ENCODE measurements at places on chromosomes 1 and 21.
A peak's percentile ranks its signal among the peaks of the same experiment; 100 is the strongest.

- DNase-seq = no peak
Measured at GRCh38 chr1:54171016-54171415, 18.2 kb upstream of the CDCP2 start.

DNA sequence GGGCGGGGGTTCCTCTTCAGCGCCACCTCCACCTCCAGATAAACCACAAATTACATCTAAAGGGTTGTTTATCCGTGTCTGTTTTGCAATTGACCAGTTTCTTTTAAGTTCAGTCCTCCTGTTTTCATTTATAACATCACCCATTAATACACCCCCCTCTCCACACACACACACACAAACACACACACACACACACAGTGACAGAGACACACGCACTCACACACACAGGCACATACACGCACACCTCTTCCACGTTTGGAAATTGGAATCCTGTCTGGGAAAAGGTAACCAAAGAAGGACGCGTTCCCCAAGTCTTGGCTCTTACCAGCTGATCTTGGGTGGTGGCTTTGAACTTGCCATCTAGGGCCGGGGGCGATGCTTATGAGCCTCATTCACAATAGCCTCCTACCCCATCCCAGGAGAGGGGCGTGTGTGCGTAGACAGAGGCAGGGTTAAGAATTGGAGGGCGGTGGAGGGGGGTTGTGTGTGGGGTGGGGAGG lies 442 bp upstream of the CSMD2 start:
- DNase-seq = no peak

DNA sequence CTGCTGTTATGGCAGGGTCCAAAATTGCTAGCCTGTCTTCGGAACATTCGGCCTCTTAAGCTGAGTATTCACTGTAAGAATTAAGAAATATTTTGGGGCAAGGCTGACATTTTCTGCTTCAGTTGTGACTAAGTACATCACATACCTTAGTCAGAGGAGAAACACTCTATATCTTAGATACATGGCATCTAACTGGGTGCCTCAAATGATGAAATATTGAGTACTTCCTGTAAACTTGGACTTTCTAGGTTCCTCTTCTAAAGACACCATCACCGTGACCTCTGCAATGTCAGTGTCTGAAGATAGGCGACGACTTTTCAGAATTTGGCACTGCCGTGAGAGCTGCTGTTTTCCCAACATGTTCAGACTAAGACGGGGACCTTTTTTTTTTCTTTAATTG lies 65.6 kb downstream of the PCBP3 start:
- no peak for DNase-seq

DNA sequence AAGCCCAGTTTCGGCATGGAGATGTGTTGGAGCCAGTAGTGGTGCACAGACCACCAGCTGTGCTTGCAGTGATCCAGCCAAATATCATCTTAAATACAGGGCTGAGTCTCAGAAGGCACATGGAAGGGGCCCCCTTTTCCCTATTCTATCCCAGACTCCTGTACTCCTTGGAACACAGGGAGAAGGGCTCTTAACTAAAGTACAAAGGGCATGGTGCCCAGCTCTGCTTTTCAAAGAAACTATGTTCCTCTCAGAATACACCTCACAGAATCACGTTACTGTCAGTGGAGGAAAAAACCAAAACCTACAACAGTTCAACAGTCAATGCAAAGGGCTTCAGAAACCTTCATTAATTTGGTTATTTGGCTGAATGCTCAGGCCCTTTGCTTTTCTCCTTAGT lies 180.6 kb upstream of the C1orf105 start:
- peak; percentile 57 for DNase-seq

GRCh38 chr1:109370712-109371340 lies 26.9 kb downstream of the SORT1 start:
- no peak for DNase-seq

DNA sequence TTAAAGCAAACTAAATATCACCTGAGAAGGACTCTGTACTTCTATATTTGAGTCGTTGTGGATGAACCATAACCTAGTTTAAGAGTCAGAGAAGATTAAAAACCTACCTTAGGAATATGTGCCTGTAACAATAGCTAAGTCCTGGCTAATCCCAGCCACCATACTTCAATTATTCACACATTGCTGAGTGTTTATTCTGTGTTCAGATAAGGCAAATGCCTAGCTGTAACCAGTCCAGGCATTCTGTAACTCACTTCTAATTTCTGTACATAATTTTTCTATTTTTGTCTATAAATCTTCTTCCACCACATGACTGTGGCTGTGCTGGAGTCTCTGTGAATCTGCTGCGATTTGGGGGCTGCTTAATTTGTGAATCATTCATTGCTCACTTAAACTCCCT lies 441.9 kb upstream of the ADAMTS5 start:
- DNase-seq = no peak

- no peak for DNase-seq
Measured at GRCh38 chr1:201883266-201883665, 5.4 kb upstream of the SHISA4 start.

- no peak for DNase-seq
Measured at GRCh38 chr1:155931332-155932038, 2.7 kb downstream of the KHDC4 start.

GRCh38 chr1:22452481-22452957 lies 868 bp downstream of the ZBTB40 start:
- DNase-seq = no peak

DNA sequence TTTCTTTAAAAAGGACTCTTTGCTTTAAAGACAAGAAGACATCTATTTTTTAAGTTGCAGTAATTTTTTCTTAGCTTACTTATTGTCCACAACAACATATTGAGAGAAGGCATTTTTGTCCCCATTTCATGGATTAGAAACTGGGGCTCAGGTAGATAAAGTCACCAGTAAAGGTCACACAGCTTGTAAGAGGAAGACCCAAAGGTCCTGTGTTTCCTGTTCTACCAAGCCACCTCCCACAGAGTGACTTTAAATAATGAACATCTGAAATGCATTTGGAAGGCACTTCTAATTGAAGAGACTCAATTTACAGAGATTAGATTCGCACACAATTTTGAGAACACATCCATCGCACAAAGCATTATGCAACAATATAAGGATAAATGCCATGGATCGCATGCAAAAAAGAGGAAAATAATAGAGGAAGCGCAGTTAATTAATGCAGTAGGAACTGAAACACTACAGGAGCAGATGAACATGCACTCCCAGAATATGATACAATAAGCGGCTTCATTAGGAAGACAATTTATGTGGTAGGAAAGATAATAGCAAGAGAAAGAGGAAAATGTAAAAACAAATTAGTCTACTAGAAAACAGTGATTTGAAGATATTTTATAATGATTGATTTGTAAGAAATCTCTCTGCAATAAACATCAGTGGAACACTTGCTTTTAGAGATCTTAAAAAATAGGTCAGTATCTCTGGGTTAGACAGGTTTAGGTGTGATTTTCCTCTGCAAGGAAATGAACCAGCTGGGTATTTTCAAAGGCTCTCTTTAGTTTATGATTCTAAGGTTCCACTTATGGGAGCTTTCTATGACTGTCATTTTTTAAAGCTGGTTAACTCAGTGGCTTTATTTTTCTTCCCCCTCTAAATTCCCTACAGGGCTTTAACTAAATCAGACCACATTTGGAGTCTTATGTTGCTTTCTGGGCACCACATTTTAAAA lies 27.1 kb upstream of the CD2 start:
- no peak for DNase-seq

DNA sequence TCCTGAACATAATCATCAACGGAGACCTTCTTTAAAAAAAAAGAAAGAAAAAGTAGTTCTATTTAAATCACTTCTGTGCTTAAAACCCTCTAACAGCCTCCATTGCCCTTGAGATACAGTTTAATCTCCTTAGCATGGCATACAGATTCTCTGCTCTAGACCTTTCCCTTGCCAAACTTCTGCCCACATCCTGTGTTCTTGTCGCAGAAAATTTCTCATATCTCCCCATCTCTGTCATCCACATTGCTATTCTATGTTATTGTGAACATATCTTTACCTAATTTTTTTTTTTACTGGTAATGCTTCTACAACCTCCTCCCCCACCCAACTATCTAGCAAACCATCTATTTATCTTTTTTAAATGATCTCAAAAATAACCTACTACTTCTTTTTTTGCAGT lies 135.7 kb upstream of the PROX1 start:
- DNase-seq = no peak

DNA sequence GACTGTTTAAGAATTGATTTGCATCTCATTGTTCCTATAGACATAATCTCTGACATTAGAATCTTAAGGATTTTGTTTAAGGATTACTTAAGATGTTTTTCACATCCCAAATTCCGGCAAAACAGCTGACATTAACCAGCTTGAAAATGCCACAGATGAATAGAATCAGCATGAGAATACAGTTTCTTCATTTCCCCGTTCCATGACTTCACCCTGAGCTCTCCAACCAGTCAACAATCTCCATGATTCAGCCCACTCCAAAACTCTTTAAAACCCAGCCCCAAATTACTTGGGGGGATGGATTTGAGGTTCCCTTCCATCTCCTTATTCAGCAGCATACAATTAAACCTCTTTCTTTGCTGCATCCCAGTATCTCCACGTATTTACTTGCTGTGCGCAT lies 201.0 kb downstream of the LYPLAL1 start:
- DNase-seq = no peak

DNA sequence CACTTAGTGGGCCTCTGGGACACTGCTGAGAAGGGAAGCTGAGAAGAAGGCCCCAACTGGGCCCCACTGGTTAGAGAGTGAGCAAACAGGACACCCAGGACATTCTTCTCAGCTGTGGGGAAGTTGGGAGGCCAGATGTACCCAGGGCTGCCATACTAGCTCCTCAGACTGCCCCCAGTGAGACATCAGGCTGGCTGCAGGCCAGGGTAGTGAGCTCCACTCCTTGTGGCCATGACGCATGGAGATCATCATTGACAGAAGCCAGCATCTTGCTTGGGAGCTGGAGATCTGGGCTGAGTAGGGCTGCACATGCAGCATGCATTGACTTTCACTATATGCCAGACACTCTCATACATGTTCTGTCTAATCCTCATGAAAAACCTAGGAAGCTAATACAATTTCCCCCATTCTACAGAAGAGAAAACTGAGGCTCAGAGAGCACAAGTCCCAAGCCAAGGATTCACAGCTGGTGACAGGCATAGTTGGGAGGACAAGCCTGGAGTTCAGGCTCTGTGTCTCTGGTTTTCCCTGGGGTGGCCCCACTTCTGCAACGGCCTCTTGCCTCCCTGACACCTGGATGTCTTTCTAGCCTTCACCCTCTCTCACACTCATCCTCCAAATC lies 24.1 kb upstream of the MYCL start:
- DNase-seq = no peak

DNA sequence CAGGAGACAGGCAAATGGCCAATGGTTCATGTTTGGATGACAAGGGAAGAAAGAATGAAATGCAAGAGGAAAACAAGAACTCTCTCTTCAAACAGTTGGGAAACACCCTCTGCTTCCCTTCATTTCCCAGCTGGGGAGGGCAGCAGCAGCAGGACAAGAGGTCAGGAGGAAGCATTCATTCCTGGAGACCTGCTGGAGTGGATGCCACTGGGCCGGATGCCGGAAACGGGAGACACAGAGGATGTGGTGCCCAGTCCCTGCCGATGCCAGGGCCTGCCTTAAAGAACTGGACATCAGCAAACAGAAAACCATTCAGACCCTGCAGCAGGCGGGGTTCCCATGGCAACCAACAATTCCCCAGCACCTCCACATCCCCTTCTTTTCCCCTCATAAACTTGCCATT lies 102.3 kb upstream of the ZNF648 start:
- peak; percentile 48 for DNase-seq

DNA sequence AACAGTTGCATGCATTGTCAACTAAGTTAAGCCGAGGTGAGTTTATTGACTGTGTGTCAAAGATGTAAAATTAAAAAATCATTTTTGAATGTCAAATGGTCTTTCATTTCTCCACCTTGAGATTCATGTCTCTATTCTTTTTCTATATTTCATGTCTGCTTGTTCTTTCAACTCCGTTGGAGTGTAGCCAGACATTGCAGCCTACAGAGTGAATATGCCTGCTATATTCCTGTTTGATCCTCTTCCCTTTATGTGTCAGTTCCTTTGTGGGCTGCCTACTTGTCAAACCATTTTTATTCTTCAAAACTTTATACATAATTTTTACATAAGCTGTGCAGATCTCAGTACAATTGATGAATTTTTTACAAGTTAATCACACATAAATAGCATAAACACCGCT lies 1325.8 kb upstream of the PRMT6 start:
- no peak for DNase-seq

GRCh38 chr1:104921525-104921924 lies 1171.8 kb downstream of the AMY1C start:
- no peak for DNase-seq

DNA sequence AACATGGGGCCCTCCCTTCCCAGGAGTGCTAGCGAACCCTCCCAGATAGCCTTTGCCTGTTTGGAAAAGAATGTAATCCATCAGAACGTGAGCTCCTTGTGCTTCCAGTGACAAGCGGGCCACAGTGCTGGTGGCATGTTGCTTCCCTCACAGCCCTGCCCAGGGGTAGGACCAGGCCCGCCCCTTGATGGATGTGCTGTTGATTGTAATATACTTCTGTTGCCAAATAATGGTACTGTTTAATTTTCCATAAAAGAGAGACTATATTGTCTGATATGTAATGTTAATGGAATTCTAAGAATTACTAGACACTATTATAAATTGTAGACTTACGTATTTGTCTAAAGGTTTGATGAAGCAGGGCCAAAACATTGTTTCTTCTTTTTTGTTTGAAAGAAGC lies 16.4 kb downstream of the ATP5PO start:
- DNase-seq = no peak

GRCh38 chr1:1782399-1783221 lies 4.3 kb upstream of the NADK start:
- peak; percentile 61 for DNase-seq

DNA sequence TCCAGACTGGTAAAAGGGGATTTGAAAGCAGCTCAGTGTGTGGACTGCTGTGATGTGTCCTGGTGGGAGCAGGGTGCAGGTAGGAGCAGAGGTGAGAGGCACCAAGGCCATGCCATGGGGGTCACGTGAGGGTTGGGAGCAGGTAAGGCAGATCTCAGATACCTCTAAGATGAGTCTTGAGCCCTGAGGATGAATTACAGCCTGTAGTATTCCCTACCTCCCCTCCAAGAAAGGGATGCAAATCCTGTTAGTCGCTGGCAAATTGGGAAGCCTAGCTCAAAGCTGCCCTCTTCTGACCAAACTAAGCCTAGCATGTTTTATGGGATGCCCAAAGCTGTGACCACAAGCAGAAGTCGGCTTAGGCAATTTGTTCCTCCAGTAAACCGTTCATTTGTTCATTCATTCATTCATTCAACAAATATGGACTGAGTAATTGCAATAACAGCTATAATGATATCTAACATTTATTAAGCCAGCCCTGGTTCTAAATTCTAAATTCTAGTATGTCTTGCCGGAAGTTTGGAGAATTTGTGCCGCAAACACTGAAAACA lies 3.9 kb upstream of the NUAK2 start:
- DNase-seq = peak; percentile 70

DNA sequence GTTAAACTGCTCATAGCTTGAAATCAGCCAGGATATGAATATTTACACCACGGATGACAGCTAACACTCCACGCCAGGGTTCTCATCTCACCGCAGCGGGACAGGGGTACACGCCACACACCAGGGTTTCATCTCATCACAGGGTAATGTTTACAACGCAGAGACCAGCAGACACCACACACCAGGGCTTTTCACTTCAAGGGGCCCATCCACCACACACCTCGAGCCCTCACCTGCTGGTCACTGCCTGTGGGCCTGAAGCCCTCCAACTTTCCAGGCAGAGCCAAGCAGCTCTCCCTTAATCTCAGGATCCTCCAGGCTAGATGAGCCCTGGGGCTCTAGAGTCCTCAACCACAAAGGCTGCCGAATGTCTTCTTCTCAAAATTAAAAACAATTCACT lies 1.3 kb upstream of the KRTAP10-12 start:
- DNase-seq = no peak

GRCh38 chr1:203026666-203027663 lies 674 bp downstream of the PPFIA4 start:
- DNase-seq = no peak
